DMS79 treated with DMSO at 0.1 percent for 48 hours (cell line): ENCODE measurements at places on chromosomes 13 and 19.

GRCh38 chr19:15971224-15971780 lies 22.5 kb downstream of the OR10H4 start:
- DNase-seq: no peak

DNA sequence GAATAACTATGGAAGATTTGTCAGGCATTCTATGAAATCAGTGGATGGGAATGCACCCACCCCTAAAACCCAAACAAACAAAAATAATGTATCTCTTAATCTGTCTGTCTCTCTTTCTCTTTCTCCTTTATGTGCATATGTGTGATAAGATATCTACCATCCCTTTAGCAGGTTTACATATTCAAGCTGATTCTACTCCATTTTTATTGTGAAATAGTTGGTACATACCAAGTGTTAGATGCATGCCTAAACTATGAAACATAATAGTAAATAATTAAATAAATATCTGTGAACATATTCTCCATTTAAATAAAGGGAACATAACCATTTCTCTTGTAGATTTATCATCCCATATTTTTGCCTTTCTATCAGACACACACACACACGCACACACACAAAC lies 121.8 kb upstream of the PCDH9 start:
- DNase-seq: no peak

- no peak for DNase-seq
These were observed 6.3 kb downstream of the SLC7A1 start for GRCh38 chr13:29589234-29589633.

DNA sequence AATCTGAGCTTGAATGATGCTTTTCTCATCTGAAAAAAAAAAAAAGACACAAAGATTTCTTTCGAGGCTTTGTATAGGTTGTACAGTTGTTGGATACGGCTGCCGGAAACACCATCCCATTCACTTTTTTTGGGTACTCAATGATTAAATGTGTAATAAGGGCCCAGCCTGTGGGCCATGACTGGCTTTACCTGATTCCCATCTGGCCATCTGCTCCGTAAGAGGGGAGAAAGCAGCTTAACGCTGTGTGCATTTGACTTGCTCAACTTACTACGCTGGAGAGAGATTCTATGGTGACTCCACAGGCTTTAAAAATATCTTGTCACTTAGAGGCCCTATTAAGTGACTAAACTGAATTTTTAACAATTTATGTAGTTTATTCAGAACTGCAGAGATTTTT lies 731 bp downstream of the ZNF558 start:
- DNase-seq: no peak

GRCh38 chr13:46313024-46313423 lies 74.0 kb downstream of the RUBCNL start:
- DNase-seq: no peak

DNA sequence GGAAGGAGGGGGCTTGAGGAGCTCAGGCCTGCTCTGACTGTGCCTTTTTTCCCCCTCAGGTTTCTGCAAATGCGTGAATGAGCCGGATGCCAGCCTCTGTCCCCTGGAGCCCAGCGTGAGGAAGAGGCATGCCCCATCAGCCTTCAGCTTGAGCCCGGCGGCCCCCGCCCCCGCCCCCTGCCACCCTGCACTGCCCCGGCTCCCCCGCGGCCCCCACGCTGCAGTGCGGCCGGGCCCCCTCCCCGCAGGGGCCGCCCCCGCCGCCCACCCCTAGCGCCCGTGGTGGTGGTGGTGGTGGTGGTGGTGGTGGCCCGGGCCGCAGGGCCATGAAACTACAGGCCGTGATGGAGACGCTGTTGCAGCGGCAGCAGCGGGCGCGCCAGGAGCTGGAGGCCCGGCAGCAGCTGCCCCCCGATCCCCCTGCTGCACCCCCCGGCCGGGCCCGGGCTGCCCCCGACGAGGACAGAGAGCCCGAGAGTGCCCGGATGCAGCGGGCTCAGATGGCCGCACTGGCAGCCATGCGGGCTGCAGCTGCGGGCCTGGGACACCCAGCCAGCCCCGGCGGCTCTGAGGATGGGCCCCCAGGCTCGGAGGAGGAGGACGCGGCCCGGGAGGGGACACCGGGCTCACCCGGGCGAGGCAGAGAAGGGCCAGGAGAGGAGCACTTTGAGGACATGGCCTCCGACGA lies 3.5 kb downstream of the ARID3A start:
- DNase-seq: no peak

DNA sequence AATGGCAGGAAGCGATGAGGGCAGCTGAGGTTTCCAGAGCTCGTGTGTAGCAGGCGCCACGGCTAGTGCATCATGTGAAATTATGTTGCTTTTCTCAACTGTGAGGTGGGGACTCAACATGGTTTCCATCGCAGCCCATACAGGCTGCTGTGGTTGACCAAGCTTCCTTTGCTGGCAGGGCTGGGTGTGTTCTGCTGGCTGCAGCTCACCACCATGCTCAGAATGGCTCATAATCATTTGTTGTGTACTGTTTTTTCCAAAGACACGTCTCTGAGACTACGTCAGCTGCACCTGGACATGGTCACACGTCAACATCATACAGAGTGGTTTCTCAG lies 16.1 kb upstream of the RASA3 start:
- no peak for DNase-seq

GRCh38 chr19:39132344-39132969 lies 6.9 kb downstream of the PAK4 start:
- DNase-seq: no peak

DNA sequence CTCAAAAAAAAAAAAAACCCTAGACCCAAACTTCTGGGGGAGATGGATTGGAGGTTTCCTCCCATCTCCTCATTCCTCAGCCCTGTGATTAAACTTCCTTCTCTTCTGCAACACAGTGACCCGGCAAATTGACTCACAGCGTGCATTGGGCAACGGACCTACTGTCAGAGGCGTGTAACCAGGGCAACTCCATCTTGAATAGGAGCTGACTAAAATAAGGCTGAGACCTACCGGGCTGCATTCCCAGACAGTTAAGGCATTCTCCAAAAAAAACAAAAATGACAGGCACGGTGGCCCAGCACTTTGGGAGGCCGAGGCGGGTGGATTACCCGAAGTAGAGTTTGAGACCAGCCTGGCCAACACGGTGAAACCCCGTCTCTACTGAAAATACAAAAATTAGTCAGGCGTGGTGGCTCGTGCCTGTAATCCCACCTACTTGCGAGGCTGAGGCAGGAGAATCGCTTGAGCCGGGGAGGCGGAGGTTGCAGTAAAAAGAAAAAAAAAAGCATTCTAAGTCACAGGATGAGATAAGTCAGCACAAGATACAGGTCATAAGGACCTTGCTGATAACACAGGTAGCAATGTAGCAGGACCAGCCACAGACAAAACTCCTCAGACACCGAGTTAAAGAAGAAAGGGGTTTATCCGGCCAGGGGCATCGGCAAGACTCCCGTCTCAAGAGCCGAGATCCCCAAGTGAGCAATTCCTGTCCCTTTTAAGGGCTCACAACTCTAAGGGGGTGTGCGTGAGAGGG lies 5.4 kb upstream of the NLRP7 start:
- DNase-seq: no peak

DNA sequence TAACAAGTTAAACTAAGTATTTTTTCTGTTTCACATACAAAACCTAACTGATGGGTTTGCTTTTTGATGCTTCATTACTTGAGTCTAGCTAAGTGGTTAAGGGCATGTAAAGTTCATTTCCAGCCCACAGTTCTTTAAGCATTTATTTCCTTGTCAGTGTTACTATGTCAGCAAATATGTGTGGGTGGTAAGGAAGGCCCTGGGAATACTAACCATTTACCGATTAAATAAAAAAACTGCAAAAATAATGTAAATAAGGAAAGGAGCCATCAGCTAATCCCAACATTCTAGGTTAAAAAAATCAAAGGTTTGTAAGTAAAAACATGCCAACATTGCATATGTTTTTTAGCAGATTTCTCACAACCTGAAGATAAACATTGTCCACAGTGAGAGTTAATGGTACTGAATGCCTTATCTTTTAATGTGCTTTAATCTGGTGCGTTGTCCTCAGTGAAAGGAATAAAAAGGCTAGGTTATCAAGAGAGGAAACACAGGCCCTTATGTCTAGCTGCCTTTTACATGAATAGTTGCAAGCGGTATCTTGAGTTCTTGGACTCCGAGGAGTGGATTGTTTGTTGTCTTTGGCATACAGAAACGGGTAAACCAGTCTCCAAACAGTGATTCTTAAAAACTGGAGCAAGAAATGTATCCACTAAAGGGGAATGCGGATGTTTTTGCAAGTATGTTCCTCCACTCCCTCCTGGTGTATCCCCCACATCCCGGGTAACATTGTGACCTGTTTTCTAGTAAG lies 949.6 kb upstream of the SLC10A2 start:
- DNase-seq: no peak

GRCh38 chr19:51915324-51915867 lies 10.6 kb upstream of the ZNF649 start:
- no peak for DNase-seq

GRCh38 chr19:34852669-34853068 lies 74.0 kb upstream of the ZNF30 start:
- DNase-seq: no peak

- DNase-seq: no peak
These were observed 58.3 kb upstream of the MRI1 start for GRCh38 chr19:13705928-13706447.

GRCh38 chr19:44356383-44357111 lies at the start of gene ZNF112:
TSS of gene ZNF112 (minus strand) at chr19:44356680. CDS start at chr19:44340539, 16,141 bp downstream.
- DNase-seq: peak; percentile 95

GRCh38 chr13:30111810-30112209 lies 195.5 kb downstream of the KATNAL1 start:
- DNase-seq: no peak

- no peak for DNase-seq
These were observed 24.3 kb downstream of the ARL11 start for GRCh38 chr13:49652355-49653305.

GRCh38 chr19:3378352-3379150 lies 12.2 kb downstream of the NFIC start:
- DNase-seq: no peak

DNA sequence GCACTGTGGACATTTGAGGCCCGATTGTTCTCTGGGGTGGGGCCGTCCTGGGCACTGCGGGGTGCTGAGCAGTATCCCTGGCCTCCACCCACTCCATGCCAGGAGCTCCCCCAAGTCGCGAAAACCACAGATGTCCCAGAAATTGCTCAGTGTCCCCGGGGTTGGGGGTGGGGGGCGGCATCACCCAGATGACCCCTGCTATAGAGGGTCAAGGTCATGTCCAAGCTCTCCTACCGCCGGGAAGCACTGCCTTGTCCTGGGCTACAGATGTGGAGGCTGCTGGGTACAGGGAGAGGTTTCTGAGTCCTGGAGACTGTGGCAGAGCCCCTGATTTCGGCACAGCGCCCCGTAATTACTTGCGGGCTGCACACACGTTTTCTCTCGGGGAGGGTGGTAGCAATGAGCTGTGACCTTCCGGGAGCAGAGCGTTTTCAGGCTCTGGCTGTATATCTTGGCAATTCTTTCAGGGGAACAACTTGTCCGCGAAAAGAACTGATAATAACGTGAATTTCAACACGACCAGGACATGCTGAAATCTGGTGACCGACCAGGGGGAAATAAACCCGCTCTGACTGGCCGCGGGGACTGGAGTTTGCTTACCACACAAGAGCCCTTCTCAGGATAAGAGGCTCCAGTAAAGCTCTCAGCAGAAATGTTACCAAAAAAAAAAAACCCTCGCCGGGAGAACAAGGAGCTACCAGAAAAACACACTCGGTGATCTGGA lies 68.1 kb downstream of the GNG7 start:
- peak; percentile 81 for DNase-seq

- peak; percentile 39 for DNase-seq
These were observed 885 bp downstream of the TGFB1 start for GRCh38 chr19:41352609-41353465.

DNA sequence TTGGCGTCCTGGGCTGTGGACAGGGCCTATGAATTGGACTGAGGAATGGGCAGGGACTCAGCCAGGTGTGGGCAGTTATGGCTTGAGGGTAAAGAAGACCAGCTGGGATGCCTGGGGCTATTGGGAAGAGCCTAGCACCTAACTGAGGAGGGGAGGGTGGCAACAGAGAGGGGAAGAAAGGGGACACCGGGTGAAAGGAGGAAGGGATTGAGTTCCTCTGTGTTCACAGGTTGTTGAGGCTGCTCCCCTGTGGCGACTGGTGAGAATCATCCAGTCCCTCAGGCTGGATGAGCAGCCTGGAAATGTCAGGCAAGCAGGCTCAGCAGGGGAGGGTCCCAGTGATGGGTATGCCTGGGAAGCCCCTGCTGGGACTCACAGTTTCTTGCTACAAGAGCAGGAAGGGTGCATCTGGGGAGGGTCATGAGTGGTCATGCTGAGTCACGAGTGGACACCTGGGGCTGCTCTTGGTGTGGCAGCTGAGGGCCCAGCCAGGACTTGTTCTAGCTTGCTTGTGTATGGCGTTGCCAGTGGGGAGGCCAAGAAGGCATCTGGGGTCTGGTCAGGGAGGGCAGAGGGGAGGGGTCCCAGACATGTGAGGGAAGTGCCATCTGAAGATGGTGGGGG lies 1.4 kb downstream of the ZNF324 start:
- DNase-seq: no peak

GRCh38 chr13:26376430-26376829 lies 122.5 kb downstream of the CDK8 start:
- no peak for DNase-seq

- DNase-seq: no peak
These were observed 8.3 kb downstream of the GTF3A start for GRCh38 chr13:27432611-27433210.

DNA sequence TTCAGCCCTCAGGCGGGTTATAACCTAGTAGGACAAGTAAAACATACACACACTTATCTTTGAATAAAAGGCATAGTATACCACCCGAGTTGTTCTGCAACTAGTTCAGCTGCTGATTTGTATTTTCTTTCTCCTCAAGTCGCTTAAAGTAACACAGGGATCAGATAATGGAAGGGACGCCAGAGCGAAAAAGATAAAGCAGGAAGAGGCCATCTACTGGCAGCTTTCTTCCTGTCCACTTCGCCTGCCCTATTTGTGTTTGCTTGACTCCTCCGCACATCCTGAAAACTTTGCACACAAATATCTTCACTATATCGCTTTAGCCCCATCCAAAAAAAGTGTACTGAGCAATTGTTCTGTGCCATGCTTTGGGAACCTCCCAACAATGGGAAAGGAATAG lies 238.0 kb upstream of the SOX21 start:
- no peak for DNase-seq

GRCh38 chr13:32587011-32587810 lies 959 bp downstream of the PDS5B start:
- peak; percentile 39 for DNase-seq

GRCh38 chr13:28248080-28248479 lies 109.7 kb downstream of the PAN3 start:
- DNase-seq: no peak

GRCh38 chr19:48190885-48191284 lies 20.4 kb downstream of the ZSWIM9 start:
- DNase-seq: no peak

- no peak for DNase-seq
These were observed 11.3 kb downstream of the CD70 start for GRCh38 chr19:6579450-6580178.
